Ascending aorta (tissue), 2 donors: ENCODE measurements at places on chromosomes 6 and 20. TPM values are rescaled to one million over a fixed set of nuclear protein-coding genes. Genes with fewer than 3 reads are reported as not detected.

CDH26 gene
- total RNA-seq: not detected

TRIM10 gene
- not detected for total RNA-seq

ACSS2 gene
- total RNA-seq: 156 TPM

MAPK13 gene
- total RNA-seq: 7.7 TPM

SALL4 gene
- total RNA-seq: not detected

DCBLD1 gene
- total RNA-seq: 0.85 TPM

CTAGE9 gene
- not detected for total RNA-seq

KIAA0408 gene
- total RNA-seq: not detected

KIF25 gene
- total RNA-seq: not detected

HTR1E gene
- total RNA-seq: not detected

ABHD16B gene
- not detected for total RNA-seq

PLEKHG1 gene
- total RNA-seq: 10.7 TPM

OXT gene
- total RNA-seq: not detected
